Caki2 (cell line): ENCODE measurements at places on chromosomes 11 and 22. TPM values are rescaled to one million over a fixed set of nuclear protein-coding genes. Genes with fewer than 3 reads are reported as not detected.

DNA sequence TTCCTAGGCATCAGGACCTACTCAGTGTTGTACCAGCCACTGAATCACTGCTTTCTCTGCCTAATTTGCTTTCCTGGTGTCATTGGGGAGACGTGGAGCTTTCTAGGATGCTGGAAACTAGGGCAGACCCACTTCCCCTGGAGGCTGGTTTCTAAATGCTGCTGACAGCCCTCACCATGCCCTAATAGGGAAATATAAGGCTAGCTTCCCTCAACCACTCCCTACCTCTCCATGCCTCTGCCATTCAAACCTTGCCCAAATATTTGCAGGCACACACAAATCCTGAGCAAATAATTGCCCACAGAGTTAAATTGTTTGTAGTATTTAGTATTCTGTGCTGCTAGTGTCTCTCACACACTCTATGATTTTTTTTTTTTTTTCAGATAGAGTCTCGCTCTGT, 310.2 kb downstream of the DDX10 start:
- no peak for DNase-seq

- no peak for DNase-seq
Observed at GRCh38 chr11:71193431-71193830, 58.9 kb downstream of the SHANK2 start.

- no peak for DNase-seq
Observed at GRCh38 chr11:57244911-57245310, 7.9 kb upstream of the APLNR start.

DNA sequence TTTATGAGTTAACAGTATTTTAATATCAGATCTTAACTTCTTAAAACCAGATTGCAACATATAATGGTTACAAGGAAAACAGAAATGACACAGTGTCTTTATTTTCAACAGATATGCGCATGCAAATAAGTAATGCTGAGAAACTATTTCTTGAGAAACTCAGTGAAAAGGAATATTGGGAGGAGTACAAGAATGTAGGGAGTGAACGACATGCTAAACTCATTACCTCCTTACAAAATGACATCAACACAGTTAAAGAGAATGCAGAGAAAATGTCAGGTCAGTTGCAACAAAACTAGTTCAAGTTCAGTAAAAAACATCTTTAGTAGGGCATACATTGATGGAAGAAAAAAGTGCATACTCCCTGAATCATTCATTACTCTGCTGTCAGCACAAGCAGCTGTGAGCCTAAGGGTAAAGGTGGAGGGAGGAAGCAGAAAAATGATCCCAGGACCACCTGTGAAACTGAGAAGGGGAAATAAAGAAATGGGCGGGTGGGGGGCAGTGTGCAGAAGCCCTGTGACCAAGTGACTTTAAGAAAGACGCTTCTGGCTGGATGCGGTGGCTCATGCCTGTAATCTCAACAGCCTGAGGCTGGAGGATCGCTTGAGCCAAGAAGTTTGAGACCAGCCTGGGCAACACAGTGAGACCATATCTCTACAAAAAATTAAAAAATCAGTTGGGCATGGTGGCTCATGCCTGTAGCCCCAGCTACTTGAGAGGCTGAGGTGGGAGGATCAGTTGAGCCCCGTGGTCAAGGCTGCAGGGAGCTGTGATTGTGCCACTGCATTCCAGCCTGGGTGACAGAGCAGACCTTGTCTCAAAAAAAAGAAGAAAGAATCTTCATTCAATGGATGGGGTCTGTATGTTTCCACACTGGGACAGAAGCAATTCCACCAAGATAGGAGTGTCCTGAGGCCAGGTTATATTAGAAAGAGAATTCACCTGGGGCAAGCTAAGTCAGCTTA, 31.2 kb downstream of the CCDC83 start:
- no peak for DNase-seq

- no peak for DNase-seq
Observed at GRCh38 chr22:44505796-44506354, 7.8 kb upstream of the RTL6 start.

- DNase-seq: no peak
Observed at GRCh38 chr11:93123351-93123898, 74.4 kb downstream of the SLC36A4 start.

MRGPRE gene
- not detected in 2 replicates for total RNA-seq

FOLR2 gene
- not detected in 2 replicates for total RNA-seq

MAP6 gene
- total RNA-seq: not detected in 2 replicates

KCNK7 gene
- total RNA-seq: not detected in 2 replicates

APOA1 gene
- not detected in 2 replicates for total RNA-seq
